ENCODE measurements at places on chromosomes 11 and 22.

DNA sequence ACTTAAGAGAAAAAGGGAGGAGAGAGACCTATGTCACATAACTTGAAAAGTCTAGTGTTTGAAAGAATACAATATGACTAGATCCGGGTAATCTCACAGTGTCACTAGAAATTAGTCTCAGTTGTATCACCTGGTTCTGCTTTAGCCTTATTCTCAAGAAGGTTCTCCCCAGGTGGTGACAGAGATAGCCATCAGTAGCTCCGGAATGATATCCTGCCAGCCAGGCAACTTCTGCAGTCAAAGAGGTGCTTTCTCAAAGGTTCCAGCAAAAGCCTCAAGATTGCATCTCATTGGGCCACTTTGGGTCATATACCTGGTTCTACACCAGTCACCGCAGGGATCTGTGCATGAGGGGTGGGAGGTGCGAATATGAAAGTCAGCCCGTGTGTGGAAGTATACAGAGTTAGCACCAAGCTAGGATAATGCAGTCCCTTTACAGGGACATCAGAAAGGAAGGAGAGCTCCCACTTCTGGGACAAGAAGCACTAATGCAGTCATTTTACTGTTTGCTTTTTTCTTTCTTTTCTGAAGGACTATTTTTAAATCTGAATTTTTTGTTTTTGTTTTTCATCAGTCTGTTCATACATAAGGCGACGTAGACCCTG is 61.1 kb downstream of the CYB5R2 start:
- DNase-seq = no peak

DNA sequence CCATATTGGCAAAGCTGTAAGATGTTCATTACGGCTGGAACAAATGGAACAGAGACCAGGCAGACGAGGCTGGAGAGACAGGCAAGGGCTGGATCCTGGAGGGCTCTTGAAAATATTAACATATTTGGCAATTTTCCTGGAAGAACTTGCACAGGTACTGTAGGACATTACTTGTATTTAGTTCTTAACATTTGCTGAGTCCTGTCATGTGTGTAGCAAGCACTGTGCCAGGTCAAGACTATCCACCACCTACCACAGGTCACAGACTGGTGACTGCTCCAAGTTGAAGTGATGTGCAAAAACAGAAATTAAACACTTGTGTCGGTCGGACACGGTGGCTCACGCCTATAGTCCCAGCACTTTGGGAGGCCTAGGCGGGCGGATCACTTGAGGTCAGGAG is 58.7 kb upstream of the TNRC6B start:
- DNase-seq = no peak

DNA sequence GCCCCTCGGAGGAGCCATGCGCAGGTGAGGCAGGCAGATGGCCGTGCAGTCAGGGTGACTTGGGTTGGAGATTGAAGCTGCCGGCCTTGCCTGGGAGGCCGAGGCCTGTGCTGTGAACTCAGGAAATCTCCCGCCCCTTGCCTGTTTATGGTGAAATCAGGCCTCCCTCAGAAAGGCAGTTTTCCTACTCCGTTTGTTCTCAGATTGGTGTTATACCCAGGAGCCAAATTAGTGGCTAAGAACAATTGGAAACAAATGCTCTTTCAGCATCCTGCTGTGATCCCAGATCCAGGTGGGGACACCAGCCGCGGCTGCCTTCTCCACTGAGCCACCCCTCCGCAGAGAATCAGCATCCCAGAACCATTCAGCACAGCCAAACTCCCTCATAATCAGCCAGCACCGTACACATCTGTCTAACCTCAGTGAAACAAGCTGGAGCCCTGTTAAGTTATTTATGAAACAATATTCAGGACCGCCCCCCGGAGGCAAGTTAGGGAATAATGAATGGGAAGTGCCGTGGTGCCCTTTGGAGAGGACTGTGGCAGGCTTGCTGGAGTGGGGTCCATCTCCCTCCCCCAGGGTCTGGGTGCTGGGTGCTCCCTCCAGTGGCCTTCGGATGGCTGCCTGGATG is 60.0 kb downstream of the PKNOX2 start:
- no peak for DNase-seq

DNA sequence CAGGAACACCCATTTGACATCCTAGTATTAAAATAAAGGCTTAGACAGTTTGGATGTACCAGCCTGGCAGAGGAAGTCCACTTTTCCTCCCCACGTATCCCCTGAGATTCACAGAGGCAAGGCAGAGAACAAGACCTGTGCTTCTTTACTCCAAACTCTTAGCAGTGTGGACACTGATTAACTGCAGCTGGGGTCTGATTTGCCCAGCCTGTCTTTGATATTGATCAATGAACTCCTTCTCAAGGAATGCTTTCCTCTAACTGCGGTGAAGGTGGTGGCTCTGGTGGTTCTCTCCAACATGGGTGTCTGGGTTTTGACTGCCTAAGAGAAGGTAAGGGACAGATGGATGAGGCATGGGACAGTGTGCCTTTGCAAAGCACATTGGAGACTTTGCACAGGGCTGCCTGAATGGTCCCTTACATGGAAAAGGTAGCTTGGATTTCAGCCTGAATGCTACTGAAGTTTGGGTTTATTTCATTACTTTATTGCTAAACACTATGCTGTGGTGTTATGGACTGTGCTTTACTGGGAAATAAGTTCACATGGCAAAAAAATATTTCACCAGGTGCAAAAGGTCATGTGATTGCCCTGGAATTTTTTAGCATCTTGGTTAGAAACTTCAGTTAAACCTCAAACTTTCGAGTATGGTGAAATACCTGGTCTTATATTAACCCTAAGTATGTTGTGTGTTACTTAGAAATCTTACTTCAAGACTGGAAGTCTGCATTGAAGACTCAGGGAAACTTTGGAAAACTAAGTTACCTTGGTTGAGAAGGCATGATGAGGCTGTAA is 1.8 kb downstream of the GAS2 start:
- DNase-seq = no peak
